OCI-LY7 (cell line): ENCODE measurements at places on chromosomes 16 and 17. TPM values are rescaled to one million over a fixed set of nuclear protein-coding genes. Genes with fewer than 3 reads are reported as not detected.

DNA sequence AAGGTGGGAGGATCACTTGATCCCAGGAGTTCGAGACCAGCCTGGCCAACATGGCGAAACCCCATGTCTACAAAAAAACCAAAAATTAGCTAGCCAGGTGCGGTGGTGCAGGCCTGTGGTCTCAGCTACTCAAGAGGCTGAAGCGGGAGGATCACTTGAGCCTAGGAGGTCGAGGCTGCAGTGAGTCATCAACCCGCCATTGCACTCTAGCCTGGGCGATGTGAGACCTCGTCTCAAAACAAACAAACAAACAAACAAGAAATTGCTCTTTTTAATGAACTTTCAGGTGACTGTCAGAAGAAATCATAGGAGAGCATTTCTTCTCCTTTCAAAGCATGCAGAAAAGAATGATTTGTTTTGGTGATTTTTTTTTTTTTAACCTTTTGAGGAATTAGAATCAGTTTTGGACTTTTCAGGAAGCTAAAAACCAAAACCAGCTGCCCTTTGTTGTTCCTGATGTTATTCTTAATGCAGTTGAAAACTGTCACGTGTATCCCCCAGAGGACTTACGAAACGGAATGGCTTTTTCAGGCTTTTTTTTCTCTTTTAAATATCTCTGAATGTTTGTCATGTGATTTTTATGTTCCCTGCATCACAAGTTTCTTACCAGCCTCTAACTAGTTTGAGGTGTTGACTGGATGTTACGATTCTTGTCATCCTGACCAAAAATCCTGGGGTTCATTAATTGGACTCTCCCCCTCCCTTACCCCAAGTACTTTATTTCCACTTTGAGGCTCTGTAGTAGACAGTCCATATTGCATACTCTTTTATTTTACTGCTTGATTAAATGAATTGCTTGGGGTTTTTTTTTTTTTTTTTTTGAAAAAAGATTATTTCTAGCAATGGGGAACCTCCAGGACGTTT, 34.1 kb downstream of the SNX29 start:
- DNase-seq: peak; percentile 75

GRCh38 chr17:17425591-17425990, 51.2 kb upstream of the MED9 start:
- no peak for DNase-seq

GRCh38 chr16:78072275-78072674, 27.2 kb upstream of the WWOX start:
- DNase-seq: no peak

- DNase-seq: no peak
Measured at GRCh38 chr16:52422307-52422706, 124.6 kb downstream of the TOX3 start.

DNA sequence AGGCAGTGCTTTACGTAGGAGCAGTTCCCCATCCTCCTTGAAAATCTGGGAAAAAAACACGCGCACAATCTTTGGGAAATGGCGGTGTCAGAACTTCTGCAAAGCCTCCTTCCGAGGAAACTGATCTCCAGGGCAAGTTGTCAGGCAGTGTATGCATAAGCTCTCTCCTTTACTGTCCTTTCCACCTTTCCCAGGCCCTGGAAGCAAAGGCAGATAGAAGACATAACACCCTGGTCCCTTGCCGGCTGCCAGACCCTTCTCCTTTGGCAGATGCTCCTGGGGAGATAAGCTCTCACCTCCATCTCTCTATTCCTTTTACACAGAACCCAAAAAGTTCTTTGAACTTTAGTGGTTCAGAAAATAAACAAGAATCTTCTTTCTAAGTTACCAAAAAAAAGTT, 12.4 kb downstream of the TOB1 start:
- DNase-seq: no peak

Gene TP53TG3D
- not detected in 2 replicates for total RNA-seq
